ENCODE measurements at places on chromosomes 5 and 9. TPM values are rescaled to one million over a fixed set of nuclear protein-coding genes. Genes with fewer than 3 reads are reported as not detected.

NAIF1 gene
- 7.4 TPM for polyA plus RNA-seq

DNA sequence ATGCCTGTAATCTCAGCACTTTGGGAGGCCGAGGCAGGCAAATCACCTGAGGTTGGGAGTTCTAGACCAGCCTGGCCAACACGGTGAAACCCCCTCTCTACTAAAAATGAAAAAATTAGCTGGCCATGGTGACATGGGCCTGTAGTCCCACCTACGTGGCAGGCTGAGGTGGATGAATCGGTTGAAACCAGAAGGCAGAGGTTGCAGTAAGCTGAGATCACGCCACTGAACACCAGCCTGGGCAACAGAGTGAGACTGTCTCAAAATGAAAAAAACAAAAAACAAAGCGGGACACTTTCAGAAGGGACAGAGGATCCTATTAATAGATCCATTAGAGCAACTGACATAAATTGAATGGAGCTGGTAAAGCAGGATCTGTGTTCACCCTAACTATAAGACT lies 89.6 kb upstream of the SGCD start:
- no peak for DNase-seq

- no peak for DNase-seq
Observed at GRCh38 chr5:67360047-67360446, 163.4 kb upstream of the CD180 start.

ZNF879 gene
- polyA plus RNA-seq, result 4.0 TPM

GRCh38 chr5:109359642-109360041 lies 50.1 kb downstream of the PJA2 start:
- no peak for DNase-seq

DNA sequence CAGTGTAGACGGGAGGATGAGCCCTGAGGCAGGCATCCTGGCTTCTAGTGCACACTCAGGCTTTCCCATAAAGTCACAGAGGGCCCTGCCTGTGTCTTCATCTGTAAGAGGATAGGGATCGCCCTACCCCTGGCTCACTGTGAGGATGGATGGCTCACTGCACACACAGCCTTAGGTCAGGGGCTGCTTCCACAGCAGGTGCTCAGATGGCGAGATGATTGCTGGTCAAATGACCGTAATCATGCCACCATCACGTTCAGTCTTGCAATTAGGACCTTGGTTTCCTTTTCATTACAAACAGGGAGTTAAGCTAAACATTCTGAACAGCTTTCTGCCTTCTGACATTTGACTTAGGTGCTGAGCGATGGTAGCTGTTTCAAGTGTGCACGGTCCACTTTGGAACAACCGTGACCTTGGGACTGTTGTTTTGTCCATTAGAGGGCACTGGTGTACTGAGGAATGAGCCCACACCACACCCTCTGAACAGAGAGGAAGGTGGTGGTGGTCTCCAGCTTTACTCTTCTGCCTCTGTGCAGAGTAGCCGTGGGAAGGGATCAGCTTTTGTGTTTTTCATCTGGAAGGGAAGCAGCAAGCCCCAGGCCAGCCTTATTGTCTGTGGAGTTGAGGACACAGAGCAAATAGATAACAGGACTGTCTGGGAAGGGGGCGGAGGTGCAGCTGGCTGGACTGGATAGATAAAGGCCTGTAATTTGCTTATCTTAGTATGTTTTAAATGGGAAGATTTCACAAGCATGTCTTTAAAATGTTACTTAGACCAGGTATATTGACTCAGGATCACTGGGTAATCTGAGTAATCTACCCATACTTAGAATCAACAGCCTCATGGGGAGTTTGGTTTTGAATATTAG lies 183.1 kb downstream of the TRIO start:
- no peak for DNase-seq

DNA sequence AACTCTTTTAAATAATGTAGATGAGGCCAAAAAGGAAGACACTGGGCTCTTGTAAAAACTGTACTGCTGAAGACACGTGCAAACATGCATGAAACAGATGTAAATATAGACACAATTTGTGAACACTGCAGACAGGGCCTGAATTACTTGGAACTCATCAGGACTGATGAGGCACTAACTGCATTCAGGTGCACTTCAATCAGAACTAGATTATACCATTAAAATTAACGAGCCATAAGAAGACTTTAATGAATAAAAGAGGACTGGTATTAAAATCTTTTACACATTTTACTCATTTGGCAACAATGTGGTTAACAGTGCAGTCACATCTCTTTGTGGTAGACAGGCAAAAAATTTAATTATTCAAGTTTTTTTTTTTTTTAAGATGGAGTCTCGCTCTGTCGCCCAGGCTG lies 13.4 kb upstream of the ZCCHC9 start:
- DNase-seq, result no peak

- no peak for DNase-seq
Observed at GRCh38 chr9:93041108-93041802, 17.2 kb upstream of the SUSD3 start.

DNA sequence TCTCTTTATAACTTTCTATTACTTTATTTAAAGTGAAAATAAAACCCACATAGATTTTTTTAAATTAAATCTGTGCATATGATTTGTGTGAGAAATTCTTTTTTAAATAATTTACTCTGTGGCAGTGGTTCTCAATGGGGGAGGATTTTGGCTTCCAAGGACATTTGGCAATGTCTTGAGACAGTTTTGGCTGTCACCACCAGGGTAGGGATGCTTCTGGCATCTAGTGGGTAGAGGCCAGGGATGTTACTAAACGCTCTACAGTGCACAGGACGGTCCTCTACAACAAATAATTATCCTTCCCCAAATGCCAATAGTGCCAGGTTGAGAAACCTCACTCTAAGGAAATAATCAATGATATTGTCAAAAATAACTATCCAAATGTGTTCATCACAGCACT lies 177.9 kb upstream of the CCNG1 start:
- DNase-seq, result no peak

GRCh38 chr5:60822285-60822556 lies 21.8 kb downstream of the ELOVL7 start:
- no peak for DNase-seq

- no peak for DNase-seq
Observed at GRCh38 chr5:103148213-103148612, 28.1 kb downstream of the PPIP5K2 start.

GLE1 gene
- 20.1 TPM for polyA plus RNA-seq

DNA sequence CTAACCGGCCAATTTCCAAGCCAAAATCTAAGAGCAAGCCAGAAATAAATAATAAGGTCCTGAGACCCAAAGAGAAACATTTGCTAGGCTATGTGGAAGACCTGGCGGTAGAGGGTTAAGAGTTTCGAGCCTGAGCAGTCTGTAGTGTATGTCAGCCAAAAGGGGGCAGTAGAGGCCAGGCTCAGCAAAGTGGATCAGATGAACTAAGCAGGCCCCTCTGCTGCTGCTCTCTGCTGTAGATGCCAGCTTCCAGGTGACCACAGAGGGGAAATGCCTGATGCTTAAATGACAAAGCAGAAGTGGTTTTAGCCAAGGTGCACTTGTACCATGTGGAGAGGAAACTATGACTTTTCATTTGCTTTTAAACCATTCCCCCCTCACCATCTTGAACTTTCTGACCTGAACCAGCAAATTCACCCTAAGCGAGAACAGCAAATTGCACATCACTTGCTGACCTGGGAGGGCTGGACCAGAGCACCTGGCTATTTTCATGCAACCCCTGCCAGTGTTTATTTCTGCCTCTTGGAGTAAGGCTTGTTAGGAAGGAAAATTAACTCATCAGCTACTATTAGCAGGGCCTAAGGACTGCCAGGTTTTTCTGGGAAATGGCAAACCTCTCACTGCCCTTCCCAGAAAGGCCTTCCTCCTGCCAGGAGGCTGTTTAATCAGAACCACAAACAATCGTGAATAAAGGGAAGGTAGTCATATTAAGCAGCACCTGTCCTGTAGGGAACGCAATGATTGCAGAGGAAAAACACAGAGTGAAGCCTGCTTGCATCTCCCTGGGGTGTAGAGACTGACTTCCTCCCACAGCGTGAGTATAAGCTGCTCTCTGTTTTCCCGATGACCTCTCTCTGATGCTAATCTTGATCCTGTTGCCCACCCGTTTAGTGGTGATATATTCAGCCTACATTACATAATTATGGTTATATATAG lies 818.2 kb downstream of the TLR4 start:
- no peak for DNase-seq

All from forelimb muscle (tissue), 1 donor.